ENCODE measurements at places on chromosomes 7 and 10.

- peak; percentile 15 for DNase-seq
Observed at GRCh38 chr7:35424869-35425495, 171.1 kb upstream of the TBX20 start.

DNA sequence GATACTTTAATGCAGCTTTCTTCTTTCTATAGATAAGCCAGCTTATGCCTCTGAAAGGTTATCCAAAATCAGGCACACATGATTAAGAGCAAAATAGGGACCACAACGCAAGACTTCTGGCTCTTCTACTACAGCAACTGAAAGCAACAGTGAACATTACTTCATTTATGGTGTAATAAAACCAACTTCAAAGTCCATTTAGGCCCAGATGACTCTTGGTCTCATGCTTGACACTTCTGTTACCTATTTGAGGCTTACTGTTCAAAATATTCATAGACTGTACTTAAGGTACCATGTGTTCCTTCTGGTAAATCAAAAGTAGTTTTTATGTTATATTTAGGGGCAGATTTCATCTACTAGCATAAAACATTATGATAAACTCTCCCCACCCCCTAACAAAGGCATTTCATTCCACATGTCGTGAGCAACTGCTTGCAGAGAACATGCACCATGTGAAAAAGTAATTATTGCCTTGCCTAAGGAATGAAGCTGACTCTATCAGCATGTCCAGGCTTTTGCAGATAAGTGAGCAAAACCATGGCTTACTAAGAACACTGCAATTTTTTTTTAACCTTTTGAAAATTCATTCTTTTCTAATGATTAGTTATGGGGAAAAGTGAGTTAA lies 154.9 kb upstream of the ITGB1 start:
- no peak for DNase-seq

DNA sequence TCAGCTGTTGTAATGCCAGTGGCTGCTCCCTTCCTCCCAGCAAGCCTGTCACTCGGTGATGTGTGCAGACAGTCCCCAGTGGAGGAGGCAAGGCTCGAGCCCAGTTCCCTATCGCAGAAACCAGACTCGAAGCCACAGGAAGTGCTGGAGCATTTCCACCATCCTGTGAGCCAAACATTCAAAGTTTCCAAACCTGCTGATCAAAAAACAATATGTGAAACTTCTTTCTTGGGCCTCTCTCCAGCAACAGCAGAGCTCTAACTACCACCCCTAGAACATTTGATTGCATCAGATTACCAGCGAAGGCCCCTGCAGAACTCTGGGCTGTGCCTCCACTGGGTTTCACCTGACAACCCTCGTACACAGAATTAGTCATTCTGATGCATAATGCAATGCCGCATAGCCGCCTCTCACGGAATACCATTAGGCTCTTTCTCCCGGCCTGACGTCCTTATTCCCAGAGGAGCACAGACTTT lies 94.0 kb downstream of the ELMO1 start:
- DNase-seq: no peak

GRCh38 chr7:36153571-36154097 lies 580 bp downstream of the EEPD1 start:
- no peak for DNase-seq

- DNase-seq: no peak
Observed at GRCh38 chr10:107653832-107654287, 489.4 kb upstream of the SORCS1 start.

- no peak for DNase-seq
Observed at GRCh38 chr7:2622869-2623697, 8.7 kb upstream of the TTYH3 start.

DNA sequence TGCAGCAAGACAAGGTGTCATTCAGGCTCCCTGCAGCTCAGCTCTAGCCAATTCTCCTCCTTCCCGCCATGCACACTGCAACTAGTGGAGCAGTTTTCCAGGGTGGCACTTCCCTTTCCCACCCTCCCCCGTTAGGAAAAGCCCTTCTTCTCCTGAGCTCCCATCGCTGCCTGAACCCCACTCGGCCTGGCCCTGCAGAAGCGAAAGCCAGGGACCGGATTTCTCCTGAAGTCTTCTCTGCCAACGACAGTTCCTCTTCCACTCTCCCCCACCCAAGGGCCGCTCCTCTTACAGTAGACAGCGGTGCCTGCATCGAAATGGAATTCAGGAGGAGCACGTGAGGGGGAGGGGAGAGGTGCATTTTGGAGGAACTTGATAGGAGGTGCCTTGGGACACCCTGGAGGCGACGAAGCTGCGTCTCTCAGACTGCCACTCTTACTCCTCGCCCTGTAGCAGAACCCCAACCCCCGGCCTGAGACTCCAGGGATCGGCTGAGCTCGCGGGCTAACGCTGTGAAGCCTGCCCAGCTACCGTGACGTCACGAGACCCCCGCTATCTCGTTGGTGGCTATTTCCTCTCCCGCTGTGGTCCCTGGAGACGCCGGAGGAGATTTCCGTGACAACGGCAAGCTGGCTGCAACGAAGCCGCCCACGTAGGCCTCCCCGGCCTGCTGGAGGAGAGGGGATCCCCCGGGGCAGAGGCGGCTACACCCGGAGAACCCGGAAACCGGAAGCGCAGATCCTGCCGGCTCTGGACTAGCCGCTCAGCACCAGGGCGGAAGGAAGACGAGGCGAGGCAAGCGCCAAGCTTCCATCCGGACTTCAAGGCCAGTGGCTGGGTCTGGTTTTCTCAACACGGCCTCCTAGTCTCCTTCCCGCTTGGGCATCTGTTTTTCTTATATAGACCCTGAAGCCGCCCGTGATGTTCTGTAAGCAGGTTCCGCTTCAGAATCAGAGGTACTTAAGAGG lies 109.7 kb downstream of the RALA start:
- DNase-seq: peak; percentile 91

- no peak for DNase-seq
Observed at GRCh38 chr10:14653271-14654161, 121.2 kb downstream of the FAM107B start.

GRCh38 chr10:22986771-22987542 lies 59.1 kb downstream of the ARMC3 start:
- DNase-seq: no peak

GRCh38 chr7:85833066-85833465 lies 646.2 kb upstream of the SEMA3D start:
- no peak for DNase-seq

GRCh38 chr10:113524539-113525490 lies 28.0 kb upstream of the HABP2 start:
- no peak for DNase-seq

- DNase-seq: no peak
Observed at GRCh38 chr10:104824380-104825006, 183.4 kb downstream of the SORCS3 start.

- no peak for DNase-seq
Observed at GRCh38 chr7:51467384-51468017, 150.9 kb upstream of the COBL start.

DNA sequence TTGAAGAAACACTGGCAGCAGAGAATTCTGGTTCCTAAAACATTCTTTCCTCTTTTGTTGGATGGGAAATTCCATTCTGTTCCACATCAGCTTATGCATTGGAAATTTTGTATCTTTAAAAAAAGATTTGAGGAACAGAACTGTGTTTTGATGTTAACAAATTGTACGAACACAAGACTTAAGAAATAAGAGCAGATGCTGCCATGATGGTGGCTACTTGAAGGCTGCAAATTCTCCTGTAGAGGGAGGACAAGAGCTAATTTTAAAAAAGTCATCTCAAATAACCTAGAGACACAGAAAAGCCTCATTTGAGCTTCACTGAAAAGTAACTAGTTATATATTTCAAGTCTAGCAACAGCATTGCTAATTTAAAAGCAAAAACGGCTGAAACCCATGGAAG lies 29.8 kb downstream of the NDUFB2 start:
- no peak for DNase-seq

DNA sequence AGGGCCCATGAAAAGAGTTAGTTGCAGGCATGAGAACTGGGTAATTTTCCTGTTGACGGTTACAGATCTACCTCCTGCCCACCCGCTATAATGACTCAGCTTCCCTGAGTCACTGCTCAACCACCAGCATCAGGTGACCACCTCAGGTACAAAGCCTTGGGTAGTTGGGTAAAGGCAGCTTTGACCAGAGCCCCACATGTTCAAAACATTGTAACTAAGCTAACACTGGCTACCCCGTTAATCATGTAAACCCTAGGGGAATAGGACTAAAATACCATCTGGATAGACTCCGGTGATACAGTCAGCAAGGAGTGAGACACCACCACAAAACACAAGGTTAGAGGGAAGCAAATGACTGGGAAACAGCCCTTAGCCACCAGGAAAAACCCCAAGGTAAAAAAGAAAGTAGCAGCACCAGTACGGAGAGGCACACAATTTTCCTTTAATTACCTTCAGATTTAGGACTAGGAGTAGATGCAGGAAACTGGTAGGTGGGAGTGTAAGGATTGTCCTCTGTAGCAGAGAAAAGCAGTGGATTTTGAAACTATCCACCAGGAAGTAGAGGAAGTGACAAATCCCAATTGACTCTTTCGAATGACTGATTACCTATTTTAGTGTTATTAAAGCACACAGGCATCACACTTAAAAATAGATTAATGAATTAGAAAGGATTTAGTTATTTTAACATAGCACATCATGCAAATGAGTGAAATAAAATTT lies 103.5 kb upstream of the PDLIM1 start:
- no peak for DNase-seq

DNA sequence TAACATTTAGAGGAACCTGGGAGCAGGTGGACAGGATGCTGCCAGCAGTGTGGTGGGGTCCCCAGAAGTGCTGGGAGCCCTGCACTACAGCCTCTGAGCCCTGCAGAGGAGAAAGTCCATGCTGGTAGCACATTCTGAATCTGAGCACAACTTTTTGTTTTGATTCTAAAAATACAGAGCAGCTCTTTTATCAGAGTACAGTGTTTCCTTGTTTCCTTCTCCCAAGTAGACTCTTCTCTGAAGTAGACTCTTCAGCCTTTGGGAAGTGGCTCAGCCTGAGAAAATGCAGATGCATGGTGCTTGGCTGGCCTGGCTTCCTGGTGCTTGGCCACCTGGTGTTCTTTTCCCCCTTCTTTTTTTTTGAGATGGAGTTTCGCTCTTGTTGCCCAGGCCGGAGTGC lies 9.1 kb downstream of the ADCY1 start:
- DNase-seq: no peak

GRCh38 chr10:111392159-111392558 lies 315.3 kb downstream of the ADRA2A start:
- no peak for DNase-seq

- DNase-seq: no peak
Observed at GRCh38 chr10:102775935-102776669, 32.4 kb downstream of the WBP1L start.

DNA sequence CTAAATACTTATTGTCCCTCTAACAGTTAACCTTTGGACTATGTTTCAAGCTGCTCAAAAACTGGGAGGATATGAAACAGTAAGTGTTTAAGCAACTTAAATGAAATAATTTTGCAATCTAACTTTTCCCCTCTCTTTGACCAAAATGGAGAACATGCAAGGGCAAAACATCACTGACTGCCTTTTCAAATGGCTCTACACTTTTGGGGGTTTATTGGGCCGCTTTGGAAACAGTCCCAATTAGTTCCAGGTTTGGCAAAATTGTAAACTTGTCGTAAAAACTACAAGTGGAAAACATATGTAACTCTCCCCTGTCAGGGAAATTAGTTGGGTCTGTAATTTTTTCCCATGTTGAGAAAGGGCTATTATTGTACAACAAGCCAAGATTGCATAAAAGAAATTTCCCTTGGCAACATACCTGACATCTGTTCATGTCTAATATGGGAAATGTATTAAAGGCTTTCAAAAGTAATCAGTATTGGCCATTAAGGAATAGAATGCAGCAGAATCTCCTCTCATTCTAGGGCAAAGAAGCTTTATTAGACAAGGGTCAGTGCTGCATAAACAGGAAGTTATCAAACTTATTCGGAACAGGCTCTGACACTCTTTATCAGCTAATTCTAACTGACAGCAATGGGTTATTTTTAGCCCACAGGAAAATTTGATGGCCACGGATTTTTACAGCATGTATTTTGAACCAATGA lies 157.9 kb downstream of the ARID5B start:
- DNase-seq: no peak

DNA sequence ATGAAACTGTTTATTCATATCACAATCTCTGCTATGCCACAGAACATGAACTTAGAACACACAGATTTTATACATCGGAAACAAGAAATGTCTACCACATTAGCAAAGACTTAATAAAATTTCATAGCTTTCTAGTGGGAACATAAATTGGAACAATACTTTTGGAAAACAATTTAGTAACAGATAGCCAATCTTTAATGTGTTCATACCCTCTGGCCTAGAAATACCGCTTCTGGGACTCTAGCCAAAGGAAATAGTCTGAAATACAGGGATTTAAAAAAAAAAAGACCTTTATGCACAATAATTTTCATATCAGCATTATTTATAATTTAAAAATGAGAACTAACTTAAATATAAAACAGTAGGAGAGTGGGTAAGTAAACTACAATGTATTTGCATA lies 168.5 kb downstream of the PLXNA4 start:
- DNase-seq: no peak

DNA sequence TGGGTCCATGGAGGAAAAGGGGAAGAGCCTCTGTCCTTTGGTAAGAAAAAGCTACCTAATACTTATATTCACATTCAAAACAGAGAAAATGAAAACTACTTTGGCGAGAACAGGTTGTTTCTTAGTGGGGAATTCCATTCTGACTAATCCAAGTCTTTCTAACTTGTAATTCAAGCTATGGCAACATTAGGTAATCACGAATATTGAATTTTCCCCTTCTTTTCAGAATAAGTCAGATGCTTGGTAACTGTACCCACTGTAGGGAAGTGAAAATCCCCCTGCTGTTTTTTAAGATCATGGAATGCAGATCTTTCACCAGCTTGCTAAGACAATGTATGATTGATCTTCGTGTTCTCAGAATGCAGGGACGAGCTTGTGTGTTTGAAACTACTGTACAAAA lies 384.4 kb downstream of the TCERG1L start:
- no peak for DNase-seq

GRCh38 chr7:8246020-8246419 lies 15.9 kb downstream of the ICA1 start:
- DNase-seq: no peak

DNA sequence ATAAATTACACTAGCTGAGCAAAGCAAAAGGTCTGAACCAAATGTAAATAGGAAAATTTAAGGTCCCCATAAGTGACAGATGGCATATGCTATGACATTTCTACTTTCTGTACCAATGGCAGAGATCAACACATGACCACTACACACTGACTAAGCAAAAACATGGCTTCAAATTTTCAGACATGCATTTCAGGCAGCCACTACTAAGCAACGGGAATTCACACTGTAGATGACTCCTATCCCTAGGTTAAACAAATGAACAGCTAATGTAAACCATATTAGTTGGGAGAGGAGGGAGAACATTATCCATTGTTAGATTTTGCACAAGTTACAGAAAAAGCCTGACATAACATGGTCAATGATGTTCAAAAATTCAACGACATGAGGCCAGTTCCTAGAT lies 11.4 kb upstream of the KIF20B start:
- no peak for DNase-seq

DNA sequence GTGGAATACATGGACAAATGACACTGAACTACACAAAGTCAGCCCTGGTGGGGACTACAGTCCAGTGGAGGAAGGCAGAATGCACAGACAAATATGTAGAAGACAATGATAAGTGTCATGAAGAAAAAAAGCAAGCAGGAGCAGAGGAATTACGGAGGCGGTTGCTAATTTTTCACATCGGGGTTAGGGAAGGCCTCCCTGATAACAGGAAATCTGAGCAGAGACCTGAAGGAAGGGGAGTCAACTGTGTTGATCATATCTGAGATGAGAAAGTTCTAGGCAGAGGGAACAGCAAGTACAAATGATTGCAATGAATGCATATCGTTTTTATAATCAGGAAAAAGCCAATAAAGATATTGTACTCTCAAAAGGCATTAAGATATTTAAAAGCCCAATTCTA lies 14.0 kb downstream of the KIAA1549 start:
- DNase-seq: no peak

Measured in activated CD8-positive, alpha-beta memory T cell treated with anti-CD3 and anti-CD28 coated beads for 1 hour (primary cell).